ENCODE measurements at places on chromosomes 5 and 9.

DNA sequence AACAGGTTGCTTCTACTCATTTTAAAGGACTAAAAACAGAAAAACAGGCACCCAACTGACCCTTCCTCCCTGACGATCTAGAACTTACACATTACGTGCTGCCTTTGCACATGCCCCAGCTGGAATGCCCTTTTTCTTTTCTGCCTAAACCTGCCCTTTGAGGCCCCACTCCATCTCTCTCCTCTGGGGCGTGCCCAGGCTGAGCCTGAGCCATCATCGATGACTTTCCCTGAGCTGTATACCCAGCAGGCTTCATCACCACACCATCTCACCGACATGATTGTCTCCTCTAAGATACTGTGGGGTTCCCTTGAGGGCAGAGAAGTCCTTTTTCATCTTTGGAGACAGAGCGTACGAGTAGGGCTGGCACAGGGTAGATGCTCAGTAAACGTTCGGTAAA is 24.1 kb upstream of the GABBR2 start:
- DNase-seq: no peak

GRCh38 chr9:35385042-35385441 is 104.9 kb upstream of the RUSC2 start:
- DNase-seq: no peak

DNA sequence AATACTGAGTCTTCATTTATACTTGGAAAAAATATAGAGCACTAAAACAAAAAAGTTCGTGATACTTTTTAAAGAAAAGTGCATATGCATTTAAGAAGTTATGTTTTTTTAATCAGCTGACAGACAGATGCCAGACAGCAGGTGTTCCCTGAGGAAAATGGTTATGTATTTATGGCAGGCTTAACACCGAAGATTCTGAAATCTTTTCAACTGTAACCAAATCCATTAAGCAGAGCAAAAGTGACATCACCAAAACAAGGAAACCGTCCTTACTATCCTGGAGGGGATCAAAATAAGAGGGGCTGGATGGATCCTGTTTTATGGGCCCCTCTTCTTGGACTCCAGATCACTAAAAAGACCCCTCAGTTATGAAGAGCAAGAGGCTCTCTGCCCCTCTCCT is 404.9 kb upstream of the ADAMTS16 start:
- no peak for DNase-seq

DNA sequence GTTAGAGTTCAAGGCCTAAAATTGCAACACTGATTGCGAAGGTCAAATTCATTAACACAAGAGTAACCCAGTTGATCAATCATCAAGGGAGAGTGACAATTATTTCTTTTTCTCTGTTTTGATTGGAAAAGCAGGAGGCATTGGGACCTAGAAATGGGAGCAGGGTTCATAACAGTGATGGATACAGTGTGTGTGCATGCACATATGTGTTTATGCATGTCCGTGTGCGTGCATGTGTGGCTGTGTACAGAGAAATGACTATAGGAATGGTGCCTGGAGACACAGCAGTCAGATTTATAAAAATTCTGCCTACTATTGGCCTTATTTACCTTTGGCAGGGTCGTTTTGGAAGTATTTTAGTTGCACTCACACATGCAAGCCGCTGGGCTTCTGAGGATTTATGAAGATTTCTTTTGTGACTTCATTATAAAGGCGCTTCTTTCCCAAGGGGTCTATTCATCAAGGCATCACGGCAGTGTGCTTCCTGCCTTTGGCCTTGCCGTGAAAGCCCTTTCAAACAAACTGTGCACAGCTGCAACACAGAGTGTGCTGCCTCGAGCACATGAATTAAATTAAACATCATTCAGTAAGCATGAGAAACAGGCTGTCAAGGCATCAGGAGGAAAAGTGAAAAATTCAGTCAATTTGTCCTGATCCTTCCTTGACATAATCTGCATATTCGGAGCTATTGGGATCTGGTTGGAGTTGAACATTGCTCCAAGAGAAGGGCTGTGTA is 122.8 kb upstream of the PUM3 start:
- DNase-seq: no peak

- DNase-seq: no peak
Measured at GRCh38 chr5:158082696-158083287, 223.8 kb upstream of the CLINT1 start.

- DNase-seq: no peak
Measured at GRCh38 chr9:20528253-20528652, 94.0 kb downstream of the MLLT3 start.

DNA sequence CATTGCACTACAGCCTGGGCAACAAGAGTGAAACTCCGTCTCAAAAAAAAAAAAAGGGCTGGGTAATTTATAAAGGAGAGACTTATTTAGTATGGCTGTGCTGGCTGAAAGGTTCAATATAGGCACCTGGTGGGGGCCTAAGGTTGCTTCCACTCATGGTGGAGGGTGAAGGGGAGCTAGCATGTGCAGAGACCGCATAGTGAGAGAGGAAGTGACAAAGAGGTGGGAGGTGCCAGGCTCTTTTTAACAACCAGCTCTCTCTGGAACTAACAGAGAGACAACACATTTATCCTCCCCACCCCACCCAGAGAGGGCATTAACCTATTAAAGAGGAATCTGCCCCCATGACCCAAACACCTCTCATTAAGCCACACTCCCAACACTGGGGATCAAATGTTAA is 28.9 kb upstream of the SERINC5 start:
- no peak for DNase-seq

GRCh38 chr9:90285946-90286345 is 356.7 kb downstream of the DIRAS2 start:
- no peak for DNase-seq

DNA sequence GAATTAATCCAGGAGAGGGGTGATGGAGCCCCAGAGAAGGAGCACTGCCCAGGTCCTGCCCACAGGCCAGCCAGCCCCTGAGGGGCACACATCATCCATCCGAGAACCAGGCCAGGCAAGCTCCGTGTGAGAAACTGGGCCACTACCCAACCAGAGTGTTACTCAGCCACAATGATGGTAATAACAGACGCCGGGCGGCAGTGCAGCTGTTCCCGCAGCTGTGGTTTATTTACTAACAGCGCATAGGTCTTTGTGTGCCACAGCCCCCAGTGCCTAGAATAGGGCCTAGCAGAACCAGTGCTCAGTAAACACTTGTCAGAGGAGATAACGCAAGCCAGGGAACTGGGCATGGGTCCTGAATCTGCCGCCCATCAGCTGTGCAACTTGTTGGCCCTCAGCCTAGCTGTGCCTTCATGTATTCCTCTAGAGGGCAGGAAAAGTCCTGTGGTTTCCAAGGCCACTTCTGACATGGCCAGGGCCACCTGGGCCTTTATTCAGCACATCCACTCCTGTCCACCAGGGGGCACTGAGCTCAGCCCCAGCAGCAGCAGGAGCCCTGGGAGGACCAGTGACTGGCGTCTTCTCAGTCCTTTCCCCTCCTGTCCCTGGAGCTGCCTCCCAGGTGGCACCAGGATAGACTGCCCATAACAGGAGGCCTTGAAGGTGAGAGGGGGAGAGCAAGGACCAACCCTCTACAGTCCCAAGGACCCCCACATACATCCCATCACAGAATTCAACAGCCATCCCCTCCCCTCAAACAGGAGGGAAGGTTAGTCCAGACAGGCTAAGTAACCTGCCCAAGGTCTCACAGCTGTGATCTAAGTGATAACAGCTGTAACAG is 2.1 kb downstream of the MXD3 start:
- peak; percentile 78 for DNase-seq

GRCh38 chr5:53378590-53379247 is 101.7 kb upstream of the FST start:
- DNase-seq: no peak

DNA sequence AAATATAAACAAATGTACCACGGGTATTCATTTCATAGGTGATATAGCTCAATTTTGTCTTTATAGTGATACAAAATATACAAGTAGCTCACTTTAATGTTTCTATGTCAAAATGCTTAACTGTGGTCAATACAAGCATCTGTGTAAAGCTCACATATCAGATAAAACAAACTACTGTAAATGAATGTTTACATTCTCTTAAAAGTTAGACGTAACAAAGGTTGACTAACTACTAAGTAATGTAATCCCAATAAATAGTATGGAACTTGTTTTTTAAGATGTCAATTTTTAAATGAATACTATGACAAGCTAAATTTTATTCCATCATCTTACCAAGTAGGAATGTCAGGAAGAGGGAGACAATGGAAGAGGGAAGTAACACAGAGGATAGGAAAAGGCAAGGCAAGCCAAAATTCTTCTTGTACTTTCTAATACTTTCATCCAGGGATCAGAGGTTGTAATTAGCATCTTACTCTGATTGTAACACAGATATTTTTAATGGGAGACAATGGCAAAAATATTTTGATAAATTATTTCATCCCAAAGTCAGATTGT is 105.5 kb downstream of the STRBP start:
- DNase-seq: no peak

DNA sequence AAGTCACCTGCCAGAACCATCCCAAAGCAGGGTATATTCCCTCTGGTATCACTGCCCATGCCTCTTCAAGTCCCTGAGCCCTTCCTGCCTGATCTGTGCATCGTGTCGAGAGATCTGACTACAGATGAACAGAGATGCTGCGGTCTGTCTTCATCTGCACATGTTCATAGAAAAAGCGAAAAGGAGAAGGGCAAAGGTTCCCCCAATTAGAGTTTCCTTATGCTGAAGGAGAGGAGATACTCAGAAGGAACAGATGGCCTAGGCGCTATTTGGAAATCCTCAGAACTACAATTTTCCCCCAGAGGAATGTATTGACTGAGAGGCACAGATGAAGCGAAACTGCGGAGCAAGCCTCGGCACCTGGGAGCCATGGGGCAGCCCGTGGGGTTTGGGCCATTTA is 170.9 kb downstream of the SEC61B start:
- no peak for DNase-seq

GRCh38 chr5:157269761-157270272 is 3.9 kb downstream of the CYFIP2 start:
- DNase-seq: no peak

GRCh38 chr9:94672811-94673487 is 33.6 kb upstream of the FBP1 start:
- no peak for DNase-seq

DNA sequence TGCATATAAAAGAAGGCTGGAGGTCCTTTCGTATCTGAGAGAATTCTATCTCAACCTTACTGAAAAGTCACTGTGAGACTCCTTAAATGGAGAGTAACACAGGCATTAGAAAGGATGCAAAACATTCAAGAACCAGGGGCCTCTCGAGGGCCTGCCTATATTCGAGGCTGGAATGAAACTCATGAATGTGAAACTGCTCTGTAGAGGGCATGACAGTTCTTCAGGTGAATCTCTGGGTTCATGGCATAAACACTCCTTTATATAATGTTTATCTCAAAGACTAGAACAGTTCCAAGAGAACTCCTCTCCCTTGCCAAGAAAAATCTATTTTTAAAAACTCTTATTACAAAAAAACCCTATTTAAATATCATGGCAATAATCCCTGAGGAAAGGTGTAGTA is 113.9 kb downstream of the SEC61B start:
- DNase-seq: no peak

- no peak for DNase-seq
Measured at GRCh38 chr5:72830362-72830761, 13.9 kb downstream of the TNPO1 start.

GRCh38 chr5:118553662-118554061 is 434.7 kb downstream of the DTWD2 start:
- DNase-seq: no peak

- no peak for DNase-seq
Measured at GRCh38 chr5:179258001-179258921, 87.0 kb downstream of the ADAMTS2 start.

DNA sequence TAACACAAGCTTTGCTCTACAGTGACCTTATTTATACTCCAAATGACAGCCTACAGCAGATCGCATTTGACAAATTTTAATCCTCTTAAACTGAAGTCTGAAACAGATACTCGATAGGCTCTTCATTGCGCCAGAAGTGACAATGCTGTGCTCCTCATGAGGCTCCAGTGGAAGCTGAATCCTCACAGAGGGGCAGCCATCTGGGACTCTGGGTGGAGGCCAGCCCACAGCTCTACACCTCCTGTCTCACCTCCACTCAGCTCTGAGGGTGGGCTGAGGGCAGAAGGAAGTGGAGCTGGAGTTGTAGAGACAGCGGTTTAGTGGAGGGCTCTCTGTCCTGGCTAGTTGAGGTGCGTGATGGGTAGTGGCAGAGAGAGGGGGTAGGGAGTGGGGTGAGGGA is 283.3 kb upstream of the ANKRD55 start:
- no peak for DNase-seq

DNA sequence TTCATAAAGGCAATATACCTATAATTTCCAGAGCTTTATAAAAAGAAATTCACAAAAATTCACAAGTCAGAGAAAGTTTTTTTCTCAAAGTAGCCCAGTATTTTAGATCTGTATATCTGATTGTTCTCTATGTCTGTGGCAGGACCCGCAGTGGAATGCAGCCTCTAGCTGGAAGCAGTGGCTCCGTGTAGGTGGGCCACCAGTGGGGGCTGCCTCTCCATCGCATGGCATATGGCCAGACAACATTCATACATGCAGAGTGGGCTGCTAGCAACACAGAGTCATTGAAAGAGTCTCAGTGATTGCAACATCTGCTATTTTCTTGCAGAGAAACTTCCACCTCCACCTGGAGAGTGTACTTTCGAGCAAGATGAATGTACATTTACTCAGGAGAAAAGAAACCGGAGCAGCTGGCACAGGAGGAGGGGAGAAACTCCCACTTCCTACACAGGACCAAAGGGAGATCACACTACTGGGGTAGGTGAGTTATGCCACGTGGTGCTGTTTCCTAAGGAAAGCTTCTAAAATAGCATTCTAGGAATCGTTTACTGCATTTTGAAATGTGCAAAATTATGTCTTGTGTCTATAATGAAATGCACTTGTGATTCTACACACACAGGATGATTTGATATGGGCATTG is 88.5 kb upstream of the SMC5 start:
- DNase-seq: no peak

GRCh38 chr9:2159521-2160454 is 144.6 kb downstream of the SMARCA2 start:
- DNase-seq: peak; percentile 28

DNA sequence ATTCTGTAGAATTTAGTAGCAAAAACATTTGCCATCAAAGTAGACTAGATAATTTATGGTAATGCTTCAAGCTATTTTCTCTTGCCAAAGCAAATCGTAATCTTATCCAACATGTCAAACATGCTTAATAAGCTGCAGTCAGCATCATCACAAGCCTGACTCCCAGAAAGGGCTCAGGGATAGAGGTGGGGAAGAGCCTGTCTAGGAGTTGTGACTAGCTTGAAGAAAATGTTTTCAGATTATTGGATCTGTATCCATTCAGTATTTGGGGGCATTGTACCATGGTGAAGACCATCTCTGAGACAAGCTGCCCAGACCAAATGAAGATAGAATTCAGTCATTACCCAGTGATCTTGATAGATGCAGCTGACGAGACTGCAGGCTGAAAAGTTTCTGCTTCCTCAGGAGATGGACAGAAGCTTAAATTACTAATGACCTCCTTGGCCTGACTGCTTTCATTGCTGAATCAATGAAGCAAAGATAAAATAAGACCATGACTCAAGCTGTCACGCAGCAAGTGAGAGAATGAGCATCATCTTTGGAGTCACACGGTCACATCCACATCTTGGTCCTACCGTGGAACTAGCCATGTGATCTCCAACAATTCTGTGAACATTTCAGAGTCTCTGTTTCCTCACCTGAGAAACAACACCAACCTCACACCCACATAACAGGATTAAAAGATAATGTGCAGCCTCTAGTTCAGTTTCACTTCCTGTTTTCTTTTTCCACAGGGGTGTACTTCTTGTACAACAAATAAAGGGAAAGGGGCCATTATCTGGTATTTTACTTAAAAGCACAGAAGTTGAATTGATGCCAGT is 9.4 kb downstream of the ERAP2 start:
- DNase-seq: peak; percentile 84

Data from OCI-LY7 (cell line).